Activated CD8-positive, alpha-beta memory T cell treated with anti-CD3 and anti-CD28 coated beads for 48 hours (primary cell): ENCODE measurements at places on chromosomes 6 and 20.

DNA sequence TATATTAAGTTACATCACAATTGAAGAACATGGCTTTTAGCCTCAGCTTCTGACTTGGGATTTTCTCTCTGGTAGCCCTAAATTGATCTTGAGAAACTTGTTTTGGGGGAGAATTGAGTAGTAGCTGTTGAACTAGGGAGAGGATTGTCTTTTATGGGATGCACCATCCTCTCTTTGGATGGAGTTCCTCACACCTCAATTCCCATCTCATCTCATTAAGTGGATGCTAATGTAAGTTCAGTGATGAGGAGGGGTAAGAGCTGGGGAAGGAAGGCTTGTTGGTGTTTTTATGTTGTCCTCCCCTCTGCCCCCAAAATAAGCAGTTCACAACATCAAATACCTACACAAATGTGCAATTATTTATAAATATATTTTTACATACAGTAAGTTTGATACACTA, 4.0 kb downstream of the GJA1 start:
- no peak for DNase-seq

DNA sequence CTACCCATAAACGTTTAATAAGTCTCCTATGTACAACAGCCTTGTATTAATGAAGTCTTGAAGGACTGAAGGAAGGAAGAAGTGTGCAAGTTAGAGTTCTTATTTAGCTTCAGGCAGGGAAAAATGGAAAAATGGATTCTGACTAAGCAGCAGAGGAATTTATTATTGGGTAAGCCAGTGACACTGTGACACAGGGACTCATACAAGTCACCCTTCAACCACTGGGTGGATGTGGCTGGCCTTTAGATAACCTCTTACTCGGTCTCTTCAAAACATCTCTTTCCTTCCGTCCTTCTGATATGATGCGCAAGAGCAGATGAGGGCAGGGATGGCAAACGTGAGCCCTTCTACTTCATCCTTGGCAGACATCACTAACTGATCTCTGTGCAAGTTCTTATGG, 145.6 kb downstream of the DHX35 start:
- no peak for DNase-seq

DNA sequence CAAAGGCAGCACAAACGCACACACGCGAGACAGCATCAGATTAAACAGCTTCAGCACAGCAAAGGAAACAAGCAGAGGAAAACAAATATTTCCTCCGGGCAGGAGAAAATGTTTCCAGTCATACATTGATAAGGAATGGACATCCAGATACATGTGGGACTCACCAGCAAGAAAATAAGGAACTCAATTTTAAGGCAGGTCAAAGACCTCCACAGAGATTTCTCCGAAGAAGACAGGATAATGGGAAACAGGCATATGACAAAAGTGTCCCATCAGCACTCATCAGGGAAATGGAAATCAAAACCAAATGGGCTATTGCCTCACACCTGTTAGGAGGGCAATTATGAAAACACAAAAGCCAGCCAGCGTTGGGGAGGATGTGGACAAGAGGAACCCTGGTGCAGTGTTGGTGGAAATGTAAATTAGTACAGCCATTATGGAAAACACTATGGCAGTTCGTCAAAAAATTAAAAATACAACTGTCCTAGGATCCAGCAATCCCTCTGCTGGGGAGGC, 9.7 kb upstream of the SLCO4A1 start:
- DNase-seq, result no peak

- no peak for DNase-seq
These were observed 21.2 kb upstream of the ELOVL5 start for GRCh38 chr6:53369876-53370515.
